ENCODE measurements at places on chromosomes 4 and X.

- no peak for DNase-seq
These were observed 56.1 kb downstream of the PPP3CA start for GRCh38 chr4:101291198-101291597.

GRCh38 chrX:117990438-117990837 lies 126.2 kb downstream of the KLHL13 start:
- no peak for DNase-seq

GRCh38 chrX:64580035-64580434 lies 184.8 kb upstream of the MTMR8 start:
- no peak for DNase-seq

GRCh38 chrX:136094962-136095361 lies 52.4 kb upstream of the FHL1 start:
- no peak for DNase-seq

- no peak for DNase-seq
These were observed 18.1 kb upstream of the ZXDB start for GRCh38 chrX:57573754-57574153.

DNA sequence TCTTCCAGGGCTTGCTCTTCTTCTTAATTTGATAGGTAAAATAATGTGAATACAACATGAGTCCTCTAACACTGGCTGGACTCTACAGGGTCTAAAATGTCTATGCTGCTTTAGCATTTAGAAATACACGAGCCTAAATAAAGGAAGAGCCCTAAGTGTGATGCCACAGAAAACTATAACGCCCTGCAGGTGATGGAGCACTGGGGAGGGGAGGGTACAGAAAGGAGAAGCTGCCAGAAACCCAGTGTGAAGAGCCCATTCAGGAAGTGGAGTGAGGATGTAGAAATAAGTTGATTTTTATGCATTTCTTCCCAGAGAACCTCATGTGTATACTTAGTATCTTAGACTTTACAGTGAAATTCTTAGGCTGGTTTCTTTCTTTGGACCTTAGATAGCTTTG lies 83.4 kb downstream of the TNIP2 start:
- no peak for DNase-seq

- no peak for DNase-seq
These were observed 495.7 kb downstream of the RAPGEF2 start for GRCh38 chr4:159598602-159599001.

DNA sequence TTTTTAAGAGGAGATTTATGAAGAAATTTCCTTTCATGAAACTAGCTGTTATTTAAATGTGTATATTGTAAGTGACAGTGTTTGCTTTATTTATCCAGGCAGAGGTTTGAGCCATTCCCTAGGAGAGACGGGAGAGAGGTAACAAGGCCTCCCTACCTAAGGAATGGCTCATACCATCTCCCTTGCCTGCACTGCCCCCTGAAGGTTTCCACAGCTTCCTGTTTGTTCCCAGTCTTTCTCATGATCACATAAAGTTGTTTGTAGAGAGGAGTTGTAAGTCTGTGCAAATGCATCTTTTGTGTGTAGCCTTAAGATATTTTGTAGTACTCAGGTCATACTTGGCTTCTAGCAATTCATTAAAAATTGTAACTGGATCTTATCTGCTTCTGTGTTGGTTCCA lies 1504.5 kb upstream of the PCDH10 start:
- no peak for DNase-seq

GRCh38 chrX:32572644-32573043 lies 638.7 kb downstream of the DMD start:
- DNase-seq = no peak
